Activated naive CD4-positive, alpha-beta T cell (primary cell): ENCODE measurements at places on chromosomes 7 and 10.

- no peak for DNase-seq
Observed at GRCh38 chr10:71831646-71832552, 19.2 kb downstream of the PSAP start.

DNA sequence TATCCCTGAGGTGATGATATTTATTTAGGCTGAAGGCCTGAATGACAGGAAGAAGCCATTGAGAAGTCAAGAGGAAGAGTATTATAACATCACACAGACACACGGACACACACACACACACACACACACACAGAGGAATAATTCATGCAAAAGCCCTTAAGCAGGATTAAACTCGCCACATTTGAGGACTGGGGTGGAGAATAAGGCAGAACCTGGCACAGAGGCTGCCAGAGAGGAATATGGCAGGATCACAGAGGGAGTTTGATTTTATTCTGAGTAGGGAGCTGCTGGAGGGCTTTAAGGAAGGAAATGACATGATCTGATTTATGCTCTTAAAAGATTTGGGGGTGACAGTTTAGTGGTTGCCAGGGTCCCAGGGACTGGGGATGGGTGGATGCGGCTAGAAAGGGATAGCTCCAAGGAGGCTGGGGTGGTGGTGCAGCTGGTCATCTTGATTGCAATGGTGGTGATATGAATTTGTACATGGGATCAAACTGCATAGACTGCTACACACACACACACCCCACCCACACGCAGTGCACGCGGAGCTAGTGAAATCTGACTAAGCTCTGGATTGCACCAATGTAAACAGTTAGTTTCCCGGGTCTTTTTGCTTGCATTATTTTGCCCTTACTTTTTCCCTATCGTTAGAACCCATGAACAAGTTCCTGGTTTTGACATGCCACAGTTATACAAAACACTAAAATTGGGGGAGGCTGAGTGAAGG is 11.2 kb downstream of the SMURF1 start:
- DNase-seq: no peak

DNA sequence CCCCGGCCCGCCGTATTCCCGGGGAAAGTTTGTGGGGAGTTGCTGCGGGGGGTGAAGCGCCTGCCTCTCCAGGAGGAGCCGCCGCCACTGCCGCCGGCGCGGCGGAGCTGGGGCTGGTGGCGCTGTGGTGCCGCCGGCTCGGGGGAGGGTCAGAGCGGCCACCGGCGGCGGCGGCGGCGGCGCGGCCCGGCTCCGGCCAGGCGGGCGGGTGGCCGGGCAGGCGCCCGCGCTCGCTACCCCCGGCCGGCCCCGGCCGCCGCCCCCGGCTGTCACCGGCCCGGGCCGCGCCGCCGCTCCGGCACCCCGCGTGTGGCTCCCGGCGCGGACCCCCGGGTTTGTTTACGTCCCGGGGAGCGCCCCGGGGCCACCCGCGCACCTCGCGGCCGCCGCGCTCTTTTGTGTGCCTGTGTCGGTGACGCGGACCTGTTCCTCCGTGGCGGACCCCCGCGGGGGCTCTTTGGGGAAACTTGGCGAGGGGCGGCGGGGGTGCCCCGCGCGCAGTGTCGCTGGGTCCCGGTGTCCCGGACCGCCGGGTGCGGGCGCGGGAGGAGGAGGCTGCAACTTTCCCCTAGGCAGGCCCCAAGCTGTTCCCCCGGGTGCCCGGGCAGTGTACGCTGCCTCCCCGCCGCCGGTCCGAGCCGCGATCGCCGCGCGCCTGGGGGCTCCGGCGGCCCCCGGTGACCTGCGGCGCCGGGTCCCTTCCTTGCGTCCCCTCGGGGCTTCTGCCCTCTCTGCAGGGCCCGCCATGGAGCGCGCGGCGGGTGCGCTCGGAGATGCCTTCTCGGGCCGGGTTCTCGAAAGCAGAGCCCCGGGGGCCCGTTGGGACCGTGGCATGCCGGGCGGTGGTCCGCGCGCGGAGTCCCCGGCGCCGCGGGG is 593 bp upstream of the CUX1 start:
- peak; percentile 15 for DNase-seq

DNA sequence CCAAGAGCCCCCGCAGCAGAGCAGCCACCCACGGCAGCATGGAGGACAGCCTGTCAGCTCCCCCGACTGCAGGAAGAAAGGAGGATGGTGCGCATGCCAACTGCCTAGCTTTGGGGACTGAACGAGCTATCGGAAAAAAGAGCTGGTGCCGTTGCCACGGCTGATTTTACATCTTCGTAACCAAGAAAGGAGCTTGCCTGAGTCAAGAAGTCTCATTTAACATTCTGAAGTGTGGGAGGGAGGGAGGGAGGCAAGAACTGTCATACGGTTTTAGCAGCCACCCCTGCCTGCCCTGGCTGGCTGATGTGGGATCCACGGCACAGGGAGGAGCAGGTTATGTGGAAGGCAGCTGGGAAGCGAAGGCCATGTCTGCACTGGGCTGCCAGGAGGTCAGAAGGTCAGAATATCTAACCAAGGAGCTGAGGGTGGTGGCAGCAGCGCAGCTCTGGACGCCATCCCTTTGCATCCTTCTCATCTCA is 74.7 kb upstream of the CAMK2B start:
- no peak for DNase-seq

- no peak for DNase-seq
Observed at GRCh38 chr7:121083138-121083789, 94.8 kb downstream of the CPED1 start.
